D341Med (cell line): ENCODE measurements at places on chromosomes 11 and 22.

GRCh38 chr11:11073996-11074395 is 216.1 kb upstream of the ZBED5 start:
- DNase-seq: no peak

- no peak for DNase-seq
Measured at GRCh38 chr11:9596926-9597464, 23.5 kb downstream of the WEE1 start.

DNA sequence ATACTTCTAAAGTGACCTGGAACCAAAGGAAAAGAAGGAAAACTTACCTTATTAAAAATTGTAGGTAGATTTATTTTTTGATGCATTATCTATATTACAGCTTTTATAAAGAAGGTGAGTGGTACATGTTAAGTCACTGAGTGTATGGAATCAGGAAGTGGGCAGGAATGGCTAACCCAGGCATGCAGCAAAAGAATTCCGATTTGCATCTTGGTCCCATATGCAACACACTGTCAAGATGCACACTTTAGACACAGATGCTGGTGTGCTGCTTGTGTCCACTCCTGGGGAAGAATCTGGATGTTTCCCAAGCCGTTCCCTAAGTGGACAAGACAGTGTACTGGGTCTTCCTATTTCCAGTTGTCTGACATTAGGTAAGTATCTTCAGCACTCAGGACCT is 99.9 kb upstream of the SORL1-AS1 start:
- DNase-seq: no peak

DNA sequence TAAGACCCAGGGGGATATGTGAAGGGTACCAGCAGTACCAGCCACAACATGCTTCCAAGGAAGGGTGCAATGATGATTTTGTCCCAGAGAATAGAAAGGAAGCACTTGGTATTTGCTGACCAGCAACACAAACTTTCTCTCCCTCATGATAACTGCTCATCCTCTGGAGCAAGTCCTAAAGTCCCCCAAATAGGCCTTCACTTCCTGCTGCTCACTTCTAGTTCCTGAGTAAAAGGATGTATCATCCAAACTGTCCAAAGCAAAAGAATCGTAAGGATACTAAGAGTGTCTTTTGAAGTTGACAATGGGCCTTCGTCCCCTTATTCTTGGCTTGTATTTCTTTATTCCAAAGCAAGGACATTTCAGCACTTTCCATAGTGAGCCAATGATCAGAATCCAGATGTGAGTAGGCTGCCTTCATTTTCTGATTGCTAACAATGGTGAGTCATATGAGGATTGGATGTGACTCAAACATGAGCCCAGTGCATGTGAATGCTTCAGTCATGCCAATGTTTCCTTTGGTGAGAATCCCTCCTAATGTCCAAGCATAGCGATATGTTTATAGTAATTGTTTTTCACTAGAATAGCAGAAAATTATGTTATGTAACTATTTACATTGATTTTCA is 243.4 kb upstream of the POU2AF2 start:
- no peak for DNase-seq

GRCh38 chr11:19253153-19253745 is 12.5 kb upstream of the E2F8 start:
- no peak for DNase-seq

- DNase-seq: no peak
Measured at GRCh38 chr11:75719340-75720239, 2.0 kb downstream of the MOGAT2 start.

DNA sequence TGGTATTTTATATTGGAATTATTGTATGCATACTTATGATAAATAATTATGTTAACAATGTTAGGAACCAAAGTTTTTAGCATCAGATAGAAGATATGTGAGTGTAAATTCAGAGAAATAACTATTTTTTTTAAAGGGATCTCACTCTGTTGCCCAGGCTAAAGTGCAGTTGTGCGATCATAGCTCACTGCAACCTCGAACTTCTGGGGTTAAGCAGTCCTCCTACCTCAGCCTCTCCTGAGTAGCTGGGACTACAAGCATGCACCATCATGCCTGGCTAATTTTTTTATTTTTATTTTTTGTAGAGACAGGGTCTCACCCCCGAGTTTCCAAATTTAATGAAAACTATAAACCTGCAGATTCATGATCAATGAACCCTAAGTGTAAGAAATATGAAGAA is 33.6 kb upstream of the RCE1 start:
- no peak for DNase-seq

GRCh38 chr11:3623121-3623520 is 18.7 kb downstream of the ART5 start:
- no peak for DNase-seq

- DNase-seq: no peak
Measured at GRCh38 chr11:86003654-86004053, 65.2 kb downstream of the PICALM start.

DNA sequence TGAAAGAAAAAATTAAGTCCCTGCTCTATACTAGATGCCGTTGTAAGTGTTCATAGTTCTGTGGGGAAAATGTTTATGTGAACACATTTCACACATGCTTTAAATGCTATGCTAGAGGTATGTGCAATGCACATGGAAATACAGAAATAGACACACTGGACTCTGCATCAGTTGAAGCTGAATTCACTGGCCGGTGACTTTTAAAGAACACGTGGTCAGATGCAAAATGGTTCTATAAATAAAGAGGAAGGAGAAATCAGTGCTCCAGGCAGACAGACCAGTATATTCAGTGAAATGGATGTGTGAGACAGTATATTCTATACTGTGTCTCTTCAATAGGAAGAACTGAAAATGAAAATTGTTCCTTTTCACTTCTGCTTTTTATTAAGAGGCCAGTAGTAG is 29.9 kb downstream of the TRPC6 start:
- no peak for DNase-seq

DNA sequence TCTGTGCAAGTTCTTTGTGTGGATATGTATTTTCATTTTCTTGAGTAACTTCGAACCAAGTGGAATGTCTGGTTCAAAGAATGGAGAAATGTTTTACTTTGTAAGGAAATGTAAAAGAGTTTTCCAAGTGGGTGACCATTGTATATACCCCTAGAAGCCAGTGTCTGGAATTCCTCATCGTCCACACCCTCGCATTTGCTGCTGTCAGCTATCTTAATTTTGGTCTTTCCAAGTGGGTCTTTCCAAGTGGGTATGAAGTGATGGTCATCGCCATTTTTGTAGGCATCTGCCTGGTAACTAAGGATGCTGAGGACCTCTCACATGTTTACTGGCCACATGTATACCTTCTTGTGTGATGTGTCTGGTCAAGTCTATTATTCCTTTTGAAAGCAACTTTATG is 547.5 kb downstream of the TBC1D22A start:
- DNase-seq: no peak
